Head of caudate nucleus (tissue), 42 donors: ENCODE measurements at places on chromosomes 3 and 15.

- no peak for DNase-seq
These were observed 43.2 kb upstream of the TNFAIP8L3 start for GRCh38 chr15:51137880-51138430.

GRCh38 chr3:75129101-75129500 is 514.6 kb upstream of the CNTN3 start:
- no peak for DNase-seq

- no peak for DNase-seq
These were observed 59.4 kb upstream of the IMPG2 start for GRCh38 chr3:101379658-101380376.

GRCh38 chr15:25701721-25702465 is 161.2 kb downstream of the ATP10A start:
- no peak for DNase-seq

- no peak for DNase-seq
These were observed 50.1 kb downstream of the SETD2 start for GRCh38 chr3:47113669-47114365.

GRCh38 chr3:176147251-176147650 is 1050.0 kb downstream of the TBL1XR1 start:
- DNase-seq, result peak; percentile 39

- no peak for DNase-seq
These were observed 55.4 kb downstream of the LRCH3 start for GRCh38 chr3:197846491-197846890.

GRCh38 chr15:65091946-65092770 is 15.6 kb downstream of the KBTBD13 start:
- DNase-seq, result no peak

GRCh38 chr3:11638495-11639358 is 5.0 kb downstream of the VGLL4 start:
- peak; percentile 51 for DNase-seq

- no peak for DNase-seq
These were observed 24.7 kb downstream of the PARP15 start for GRCh38 chr3:122602011-122602710.

- no peak for DNase-seq
These were observed 24.4 kb downstream of the SLC2A2 start for GRCh38 chr3:171001957-171002694.

DNA sequence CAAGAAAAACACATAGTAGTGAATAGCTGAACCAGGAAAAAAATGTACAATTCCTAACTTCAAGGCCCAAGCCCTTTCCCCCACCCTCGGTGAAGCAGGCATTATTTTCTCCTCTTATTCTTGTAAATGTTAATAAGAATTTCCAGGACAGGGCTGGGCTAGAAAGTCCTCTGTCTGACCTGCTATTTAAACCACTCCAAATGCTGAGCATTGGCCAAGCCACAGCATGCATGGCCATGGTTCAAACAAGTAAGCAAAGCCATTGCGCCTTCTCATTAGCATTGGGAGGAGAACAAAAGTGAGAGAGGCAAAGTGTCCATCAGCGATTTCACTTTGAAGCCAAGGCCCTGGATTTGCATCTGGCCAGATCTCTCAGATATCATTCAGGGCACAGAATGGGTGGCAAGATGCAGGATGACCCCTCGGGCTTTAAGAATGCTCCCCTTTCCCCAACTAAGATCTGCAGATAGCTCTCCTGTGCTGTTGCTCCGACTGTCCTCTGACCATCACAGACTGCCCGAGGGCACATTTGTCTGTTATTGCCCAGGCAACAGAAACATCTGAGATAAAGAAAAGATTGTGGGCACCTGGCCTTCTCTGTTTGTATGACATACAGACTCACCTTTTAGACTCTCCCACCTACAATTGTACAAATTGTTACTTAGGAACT is 46.3 kb downstream of the CEMIP start:
- DNase-seq, result peak; percentile 51

GRCh38 chr15:67840749-67841512 is 1.1 kb upstream of the RNU6-1 start:
- DNase-seq, result no peak

GRCh38 chr3:183212096-183212495 is 41.0 kb upstream of the B3GNT5 start:
- no peak for DNase-seq

DNA sequence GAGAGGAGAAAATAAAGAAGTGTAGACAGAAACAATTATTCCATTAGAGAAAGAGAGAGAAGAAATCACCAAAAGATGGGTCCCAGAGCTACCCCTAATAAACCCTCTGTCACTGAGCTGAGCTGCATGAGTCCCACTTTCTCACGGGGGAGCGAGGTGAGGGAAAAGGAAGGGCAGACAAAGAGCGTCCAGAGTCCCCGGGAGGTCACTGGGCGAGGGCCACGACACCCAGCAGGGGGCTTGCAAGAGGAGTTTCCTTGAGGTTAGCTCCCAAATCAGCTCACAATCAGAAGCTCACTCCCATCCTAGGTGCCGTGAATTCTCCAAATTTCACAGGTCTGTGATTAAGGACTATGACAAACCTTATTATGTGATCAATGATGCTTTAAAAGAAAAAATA is 62.3 kb downstream of the XXYLT1 start:
- DNase-seq, result no peak

- DNase-seq, result no peak
These were observed 544.7 kb upstream of the GBE1 start for GRCh38 chr3:82306189-82306588.

DNA sequence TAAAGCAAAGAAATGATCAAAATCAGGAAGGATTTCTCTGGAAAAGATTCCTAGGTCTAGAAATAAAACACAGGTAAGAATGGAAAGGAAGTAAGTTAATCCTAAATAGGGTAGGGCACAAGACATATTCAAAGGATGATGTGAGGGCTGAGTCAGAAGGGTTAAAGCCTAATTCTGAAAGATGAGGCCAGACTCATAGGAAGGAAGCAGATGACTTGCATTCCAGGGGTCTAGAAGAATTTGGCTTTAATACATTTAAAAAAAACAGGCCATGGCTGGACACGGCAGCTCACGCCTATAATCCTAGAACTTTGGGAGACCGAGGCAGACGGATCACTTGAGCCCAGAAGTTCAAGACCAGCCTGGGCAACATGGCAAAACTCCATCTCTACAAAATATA is 3.2 kb downstream of the SSR3 start:
- DNase-seq, result no peak

DNA sequence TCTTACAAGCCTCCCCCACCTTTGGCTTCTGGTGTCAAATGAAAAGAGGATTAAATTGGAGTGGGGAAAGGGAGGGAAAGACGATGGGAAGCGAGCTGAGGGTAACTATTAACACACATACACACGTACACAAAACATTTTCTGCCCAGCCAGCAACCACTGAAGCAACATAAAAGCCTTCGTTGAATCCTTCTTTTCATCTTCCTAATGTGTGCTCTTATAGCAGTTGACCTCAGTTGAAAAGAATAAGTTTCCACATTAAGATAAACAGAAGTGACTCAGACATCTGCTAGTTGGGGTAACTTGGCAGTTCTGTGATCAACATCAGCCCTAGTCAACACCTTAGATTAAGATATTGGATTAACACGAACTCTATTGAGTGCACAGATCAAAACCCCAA is 558.5 kb downstream of the MECOM start:
- DNase-seq, result no peak

GRCh38 chr3:127049393-127049792 is 66.5 kb downstream of the PLXNA1 start:
- DNase-seq, result no peak

DNA sequence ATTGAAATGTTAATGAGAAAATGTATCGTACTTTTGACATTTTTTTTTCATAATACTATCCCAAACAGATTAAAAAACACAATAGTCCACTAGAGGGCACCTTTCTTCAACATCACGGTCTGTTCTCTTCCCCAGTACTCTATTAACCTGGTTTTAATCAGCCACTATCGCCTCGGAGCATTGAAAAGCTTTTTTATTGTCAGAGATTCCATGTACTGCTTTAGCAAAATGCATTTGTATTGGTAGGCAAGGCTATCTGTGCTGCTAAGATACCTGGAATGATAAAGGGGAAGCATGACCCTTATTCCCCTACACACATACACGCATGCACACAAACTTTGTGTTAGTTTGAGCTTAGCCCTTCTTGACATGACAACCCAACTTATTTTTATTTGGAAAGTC is 160.1 kb upstream of the IL12A start:
- DNase-seq, result no peak

- no peak for DNase-seq
These were observed 17.3 kb downstream of the TBC1D2B start for GRCh38 chr15:78060232-78060631.

GRCh38 chr3:110457508-110457907 is 614.1 kb upstream of the NECTIN3 start:
- DNase-seq, result no peak

DNA sequence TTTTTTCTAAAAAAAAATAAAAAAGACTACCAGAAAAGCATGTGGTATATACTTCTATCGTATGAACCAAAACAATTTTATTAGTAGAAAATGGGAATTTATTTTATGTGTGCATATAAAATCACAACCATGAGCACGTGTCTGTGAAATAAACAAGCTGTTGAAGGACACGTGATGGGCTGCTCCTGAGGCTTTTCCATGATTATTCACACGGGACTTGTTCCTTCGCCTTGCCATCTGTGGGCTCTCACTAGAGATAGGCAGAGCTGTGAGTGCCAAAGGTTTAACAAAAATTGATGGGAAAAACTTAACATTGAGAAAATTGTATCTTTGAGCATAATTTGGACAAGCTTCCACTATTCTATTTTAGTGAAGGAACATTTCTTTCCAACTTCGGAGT is 12.4 kb upstream of the ETV5 start:
- DNase-seq, result no peak

DNA sequence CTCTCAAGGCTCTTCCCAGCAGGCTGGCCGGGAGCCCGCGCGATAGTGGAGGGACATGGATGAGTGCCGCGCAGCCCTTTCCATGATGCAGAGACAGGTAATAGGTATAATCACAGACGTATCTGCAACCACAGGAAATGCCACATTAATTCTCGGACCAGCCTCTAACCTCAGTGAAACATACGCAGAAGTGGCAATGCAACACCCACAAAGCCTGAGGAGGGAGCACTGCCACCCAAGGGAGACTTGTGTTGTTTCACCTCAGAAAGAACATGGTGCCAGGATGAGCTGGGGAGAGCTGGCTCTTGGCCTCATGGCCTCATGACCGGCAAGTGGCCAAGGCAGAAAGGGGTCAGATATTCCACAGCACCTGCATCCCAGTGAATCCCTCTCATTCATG is 39.0 kb downstream of the PGPEP1L start:
- no peak for DNase-seq

- peak; percentile 38 for DNase-seq
These were observed 53.9 kb downstream of the RLBP1 start for GRCh38 chr15:89167267-89168176.

DNA sequence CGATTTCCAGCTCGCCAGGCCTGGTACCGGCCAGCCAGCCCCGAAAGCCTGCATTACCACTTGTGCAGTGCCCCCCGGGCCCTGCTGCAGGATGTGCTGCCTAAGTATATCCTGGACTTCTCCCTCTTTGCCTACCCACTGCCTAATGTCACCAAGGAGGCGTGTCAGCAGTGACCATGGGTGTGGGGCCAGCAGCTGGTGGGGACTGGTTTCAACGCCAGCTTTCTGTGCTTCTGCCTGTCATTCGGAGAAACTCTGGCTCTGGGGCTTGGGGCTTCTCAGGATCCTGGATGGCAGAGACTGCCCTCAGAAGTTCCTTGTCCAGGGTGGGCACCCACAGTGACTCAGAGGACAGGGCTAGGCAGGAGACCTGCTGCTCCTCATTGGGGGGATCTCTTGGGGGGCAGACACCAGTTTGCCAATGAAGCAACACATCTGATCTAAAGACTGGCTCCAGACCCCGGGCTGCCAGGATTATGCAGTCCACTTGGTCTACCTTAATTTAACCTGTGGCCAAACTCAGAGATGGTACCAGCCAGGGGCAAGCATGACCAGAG is 1.5 kb downstream of the CHST14 start:
- no peak for DNase-seq

GRCh38 chr3:41144631-41145030 is 54.7 kb upstream of the CTNNB1 start:
- no peak for DNase-seq

DNA sequence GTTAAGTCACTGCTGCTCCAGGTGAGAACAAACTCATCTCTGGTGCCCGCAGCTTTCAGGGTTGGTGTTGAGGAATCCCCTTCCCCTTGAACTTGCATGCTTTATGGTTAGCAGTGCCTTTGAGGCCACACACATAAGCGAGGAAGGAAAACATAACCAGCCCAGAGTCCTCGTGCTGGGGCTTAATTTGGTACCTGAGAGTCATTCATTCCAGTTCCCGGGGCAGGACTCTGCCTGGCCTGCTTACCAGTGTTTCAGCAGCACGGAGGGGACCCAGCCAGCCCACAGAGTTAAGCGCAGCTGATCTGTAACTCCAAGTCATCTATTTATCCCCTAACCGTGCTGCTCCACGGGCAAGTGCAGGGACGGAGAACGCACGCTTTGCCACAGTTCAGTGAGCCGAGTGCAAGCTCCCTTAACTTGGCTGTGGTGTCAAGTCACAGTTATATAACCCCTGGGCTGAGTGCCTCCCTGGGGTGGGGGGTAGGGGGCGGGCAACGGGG is 302.3 kb upstream of the ICE2 start:
- no peak for DNase-seq

DNA sequence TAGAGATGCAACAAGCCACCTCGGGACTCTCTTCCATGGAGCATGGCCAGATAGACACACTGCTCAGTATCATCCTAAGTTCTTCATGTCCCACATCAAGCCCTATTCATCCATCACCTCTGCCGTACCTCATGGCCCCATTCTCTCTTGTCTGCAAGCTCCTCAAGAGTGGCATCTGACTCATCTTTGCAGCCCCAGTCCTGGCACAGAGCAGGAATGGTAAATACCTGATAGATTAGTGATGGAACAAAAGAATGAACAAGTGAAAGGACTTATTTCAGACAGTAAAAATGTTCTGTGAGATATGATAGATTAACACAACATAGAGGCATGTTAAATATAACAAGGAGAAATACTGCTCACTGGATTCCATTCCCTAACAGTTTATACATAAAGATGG is 176.4 kb downstream of the ISL2 start:
- no peak for DNase-seq

- DNase-seq, result no peak
These were observed 9.3 kb downstream of the VIPR1 start for GRCh38 chr3:42511736-42512135.

DNA sequence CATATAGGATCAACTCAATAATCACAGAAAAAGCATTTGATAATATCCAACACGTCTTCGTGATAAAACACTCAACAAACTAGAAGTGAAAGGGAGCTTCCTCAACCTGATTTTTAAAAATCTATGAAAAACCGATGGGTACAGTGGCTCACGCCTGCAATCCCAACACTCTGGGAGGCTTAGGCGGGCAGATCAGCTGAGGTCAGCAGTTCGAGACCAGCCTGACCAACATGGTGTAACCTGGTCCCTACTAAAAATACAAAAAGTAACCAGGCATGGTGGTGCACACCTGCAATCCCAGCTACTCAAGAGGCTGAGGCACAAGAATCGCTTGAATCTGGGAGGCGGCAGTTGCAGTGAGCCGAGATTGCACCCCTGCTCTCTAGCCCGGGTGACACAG is 2.2 kb upstream of the MFGE8 start:
- no peak for DNase-seq

- no peak for DNase-seq
These were observed 109.6 kb upstream of the UMPS start for GRCh38 chr3:124620600-124621063.

GRCh38 chr15:58994906-58995453 is 7.5 kb downstream of the RNF111 start:
- no peak for DNase-seq
